8988T (cell line): ENCODE measurements at places on chromosomes 7 and 10.

- DNase-seq = no peak
Measured at GRCh38 chr10:57894361-57894760, 373.3 kb downstream of the IPMK start.

GRCh38 chr10:48633381-48634197, 28.7 kb upstream of the ARHGAP22 start:
- DNase-seq = no peak

DNA sequence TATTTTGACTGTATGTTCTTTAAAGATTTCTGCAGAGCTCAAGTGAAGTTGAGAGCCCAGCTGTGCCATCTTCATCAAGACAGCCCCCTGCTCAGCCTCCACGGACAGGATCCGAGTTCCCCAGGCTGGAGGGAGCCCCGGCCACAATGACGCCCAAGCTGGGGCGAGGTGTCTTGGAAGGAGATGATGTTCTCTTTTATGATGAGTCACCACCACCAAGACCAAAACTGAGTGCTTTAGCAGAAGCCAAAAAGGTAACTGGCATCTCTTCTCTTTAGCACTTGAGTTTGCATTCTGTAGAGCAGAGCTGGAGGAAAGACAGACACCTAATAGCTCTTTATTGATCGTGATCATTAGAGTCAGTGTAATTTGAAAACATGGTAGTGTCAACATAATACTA, 33.7 kb downstream of the MCM10 start:
- DNase-seq = no peak

- no peak for DNase-seq
Measured at GRCh38 chr10:47145290-47145934, 154.6 kb upstream of the GDF10 start.

DNA sequence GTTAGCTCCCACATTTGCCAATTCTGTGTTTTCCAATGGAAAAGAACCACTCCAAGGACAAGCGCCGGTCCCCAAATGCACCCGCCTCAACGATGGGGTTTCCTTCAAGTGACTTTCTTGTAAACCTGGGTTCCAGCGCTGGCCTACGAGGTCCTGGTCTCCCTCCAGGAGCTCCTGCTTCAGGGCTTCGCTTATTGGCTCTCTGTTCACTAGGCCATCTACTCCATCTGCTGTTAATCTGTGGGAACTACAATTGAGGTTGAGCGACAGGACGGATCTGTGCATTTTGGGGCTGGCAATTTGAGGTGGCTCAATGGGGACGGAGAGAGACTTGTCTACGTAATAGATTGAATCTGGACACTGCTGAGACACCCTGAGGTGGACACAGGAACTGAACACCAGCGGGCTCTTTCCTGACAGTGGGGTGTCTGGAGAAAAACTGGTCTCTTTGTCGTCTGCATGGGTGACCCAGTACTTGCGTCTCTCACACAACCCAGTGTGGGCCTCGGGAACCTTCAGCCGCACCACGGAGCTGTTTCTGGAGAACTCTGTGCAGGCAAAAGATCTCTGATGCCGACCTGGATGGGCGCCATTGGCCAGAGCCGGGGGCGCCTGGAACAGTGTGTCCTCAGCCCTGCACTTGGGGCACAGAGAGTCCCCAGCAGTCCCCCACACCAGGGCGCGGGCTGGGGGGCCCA, 115.9 kb upstream of the ADAM12 start:
- DNase-seq = peak; percentile 38

GRCh38 chr10:117476281-117476680, 66.3 kb upstream of the EMX2 start:
- DNase-seq = no peak

GRCh38 chr10:33180390-33180789, 154.1 kb downstream of the NRP1 start:
- DNase-seq = no peak

DNA sequence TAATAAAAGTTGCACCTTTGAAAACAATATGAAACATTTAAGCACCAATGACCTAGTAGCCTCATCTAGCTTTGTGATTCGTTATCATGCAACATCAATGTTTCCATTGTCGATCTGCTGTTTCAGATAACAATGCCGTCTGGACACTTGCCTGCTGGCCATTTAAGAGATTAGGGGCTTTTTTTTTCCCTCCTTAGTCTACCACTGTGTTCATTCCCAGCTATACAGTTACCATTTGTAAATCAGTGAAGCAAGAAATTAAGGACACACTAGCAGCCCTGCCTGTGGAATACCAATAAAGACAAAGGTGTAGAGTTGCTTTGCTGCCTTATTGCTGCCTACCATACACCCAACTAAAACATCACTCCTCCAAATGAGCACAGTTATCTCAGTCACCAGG, 37.6 kb upstream of the MYO3A start:
- DNase-seq = no peak

GRCh38 chr7:131159961-131160361, 167.7 kb upstream of the MKLN1 start:
- no peak for DNase-seq

- no peak for DNase-seq
Measured at GRCh38 chr10:105968666-105969065, 1195.8 kb downstream of the SORCS1 start.

- DNase-seq = no peak
Measured at GRCh38 chr7:17988858-17989257, 38.8 kb downstream of the PRPS1L1 start.

GRCh38 chr10:25639646-25640045, 294.4 kb upstream of the MYO3A start:
- no peak for DNase-seq

- peak; percentile 40 for DNase-seq
Measured at GRCh38 chr10:124053971-124054370, 39.4 kb downstream of the CHST15 start.

- no peak for DNase-seq
Measured at GRCh38 chr10:53209944-53210611, 437.5 kb upstream of the MBL2 start.

- no peak for DNase-seq
Measured at GRCh38 chr10:56912043-56912442, 551.0 kb upstream of the ZWINT start.

GRCh38 chr10:62175251-62175650, 93.4 kb downstream of the RTKN2 start:
- DNase-seq = no peak

DNA sequence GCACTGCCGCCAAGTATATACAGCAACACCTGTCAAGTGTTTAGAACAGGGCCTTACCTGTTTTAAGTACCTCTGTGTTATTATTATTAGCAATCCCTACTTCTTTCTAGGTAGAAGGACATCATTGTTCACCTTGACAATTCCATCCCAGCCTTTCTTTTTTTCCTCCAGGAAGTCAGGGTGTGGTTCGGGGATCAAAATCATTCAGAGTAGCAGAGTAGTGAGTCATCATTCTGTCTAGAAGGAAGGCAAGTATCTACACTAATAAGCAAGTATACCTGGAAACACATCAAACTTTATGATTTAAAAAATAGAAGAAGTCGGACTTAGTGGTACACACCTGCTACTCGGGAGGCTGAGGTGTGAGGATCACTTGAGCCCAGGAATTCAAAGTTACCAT, 25.5 kb upstream of the CAPZA2 start:
- no peak for DNase-seq

GRCh38 chr7:90192876-90193750, 18.4 kb upstream of the STEAP2 start:
- no peak for DNase-seq

- DNase-seq = no peak
Measured at GRCh38 chr7:50676740-50677637, 105.7 kb downstream of the GRB10 start.

- DNase-seq = no peak
Measured at GRCh38 chr7:92614660-92615174, 24.5 kb upstream of the FAM133B start.

- DNase-seq = no peak
Measured at GRCh38 chr7:129789652-129790051, 163.1 kb downstream of the UBE2H start.

- no peak for DNase-seq
Measured at GRCh38 chr7:105399043-105399725, 10.5 kb upstream of the SRPK2 start.

GRCh38 chr10:35274498-35275060, 61.7 kb upstream of the CCNY start:
- DNase-seq = no peak

DNA sequence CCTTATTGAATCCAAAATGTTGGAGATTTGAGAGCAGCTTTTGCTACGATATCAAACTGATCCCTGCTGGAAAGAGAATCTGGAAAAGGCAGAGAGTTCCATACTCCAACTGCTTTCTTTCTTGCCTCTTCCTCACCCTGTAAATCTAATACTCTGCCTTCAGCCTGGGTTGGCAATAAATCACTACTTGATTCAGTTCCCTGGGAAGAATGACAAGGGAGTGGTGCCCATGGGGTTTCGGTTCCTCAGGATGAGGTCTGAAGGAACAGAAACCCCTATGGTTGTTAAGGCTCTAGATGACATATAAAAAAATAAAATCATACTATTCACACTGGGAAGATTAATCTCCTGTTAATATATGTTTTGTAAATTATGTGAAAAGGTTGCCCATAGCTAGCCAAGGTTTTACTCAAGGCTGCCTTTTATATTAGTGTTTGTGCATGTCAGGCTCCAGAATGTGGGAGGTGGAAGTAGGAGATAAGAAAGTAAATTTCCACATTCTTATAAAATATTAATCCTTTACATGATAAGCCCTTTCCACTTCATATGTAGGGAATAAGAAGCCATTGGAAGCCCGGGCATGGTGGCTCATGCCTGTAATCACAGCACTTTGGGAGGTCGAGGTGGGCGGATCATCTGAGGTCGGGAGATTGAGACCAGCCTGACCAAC, 106.2 kb upstream of the CACNA2D1 start:
- no peak for DNase-seq

DNA sequence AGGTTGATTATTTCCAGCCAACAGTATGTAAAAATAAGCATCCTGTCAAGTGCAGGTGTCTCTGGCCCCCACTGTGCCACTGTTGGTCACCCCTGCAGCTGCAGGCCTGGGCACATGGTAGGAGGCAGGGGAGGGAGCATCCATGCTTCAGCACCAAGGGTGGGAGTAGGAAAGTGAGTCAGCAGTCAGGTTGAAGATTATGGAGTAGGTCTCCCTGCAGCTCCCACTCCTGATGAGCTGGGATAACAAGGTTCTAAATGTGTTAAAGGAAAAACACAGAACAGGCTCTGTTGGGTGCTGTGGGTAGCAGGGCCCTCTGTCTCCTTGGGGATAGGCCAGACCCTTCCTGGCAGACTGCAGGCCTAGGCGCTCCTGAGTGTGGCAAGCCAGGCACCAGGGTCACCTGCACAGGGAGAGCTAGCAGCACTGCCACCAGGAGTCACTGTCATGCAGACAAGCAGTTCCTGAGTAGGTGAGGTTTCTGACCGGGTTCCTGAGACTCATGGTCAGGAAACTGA, 59.3 kb downstream of the NUDCD3 start:
- DNase-seq = no peak

DNA sequence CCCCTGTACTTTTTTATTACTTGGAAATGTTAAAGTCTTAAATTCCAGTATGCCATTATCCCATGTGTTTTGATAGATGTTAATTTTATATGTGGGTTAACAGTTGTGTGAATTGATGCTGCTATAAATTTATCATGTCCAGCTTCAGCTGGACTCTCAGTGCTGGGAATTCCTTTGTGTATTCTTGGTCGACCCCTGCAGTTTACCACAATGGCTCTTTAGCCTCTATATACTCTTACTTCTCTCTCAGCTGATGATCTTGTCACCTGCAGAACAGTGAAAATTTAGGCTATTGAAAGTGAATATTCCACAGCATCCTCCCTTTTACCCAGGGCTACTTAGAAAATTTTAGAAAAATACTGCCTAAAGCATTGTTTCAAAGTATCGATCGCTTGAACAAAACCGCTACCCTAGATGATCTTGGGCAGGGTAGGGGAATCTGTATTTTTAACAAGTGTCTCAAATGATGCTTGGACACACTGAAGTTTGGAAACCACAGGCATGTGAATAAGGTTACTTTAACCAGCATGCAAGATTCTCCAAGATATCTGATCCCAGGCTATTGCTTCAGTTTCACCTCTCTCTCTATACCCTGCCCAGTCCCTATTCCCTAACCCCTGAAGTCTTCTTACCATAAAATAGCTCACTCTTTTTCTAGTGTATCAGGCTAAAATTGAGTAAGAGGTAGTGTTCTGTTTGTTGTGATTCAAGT, 25.4 kb downstream of the LCOR start:
- DNase-seq = no peak
